Activated CD8-positive, alpha-beta memory T cell treated with anti-CD3 and anti-CD28 coated beads, Interleukin-2, amount 50 U/mL, for 48 hours (primary cell): ENCODE measurements at places on chromosomes 16 and 17.

GRCh38 chr17:28145348-28145747 lies 102.9 kb downstream of the NLK start:
- no peak for DNase-seq

DNA sequence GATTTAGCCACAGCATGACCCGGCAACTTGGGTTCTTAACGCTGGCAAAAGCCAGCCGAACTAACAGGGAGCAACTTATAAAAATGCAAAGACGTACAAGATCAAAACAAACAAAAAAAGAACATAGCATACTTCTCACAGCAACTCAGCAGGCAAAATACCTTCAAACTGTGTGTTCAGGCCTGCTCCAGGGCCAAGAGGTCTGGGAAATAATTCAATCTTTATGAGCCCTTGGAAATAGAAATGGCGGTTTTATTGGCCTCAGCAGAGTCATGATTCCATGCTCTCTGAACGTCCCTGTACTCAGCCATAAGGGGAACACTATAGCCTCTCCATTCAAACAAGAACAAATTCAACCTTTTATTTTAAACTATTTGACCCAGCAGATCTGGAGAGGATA lies 101.3 kb upstream of the C17orf78 start:
- no peak for DNase-seq

- peak; percentile 81 for DNase-seq
These were observed 2.2 kb upstream of the LIMD2 start for GRCh38 chr17:63701868-63702720.

DNA sequence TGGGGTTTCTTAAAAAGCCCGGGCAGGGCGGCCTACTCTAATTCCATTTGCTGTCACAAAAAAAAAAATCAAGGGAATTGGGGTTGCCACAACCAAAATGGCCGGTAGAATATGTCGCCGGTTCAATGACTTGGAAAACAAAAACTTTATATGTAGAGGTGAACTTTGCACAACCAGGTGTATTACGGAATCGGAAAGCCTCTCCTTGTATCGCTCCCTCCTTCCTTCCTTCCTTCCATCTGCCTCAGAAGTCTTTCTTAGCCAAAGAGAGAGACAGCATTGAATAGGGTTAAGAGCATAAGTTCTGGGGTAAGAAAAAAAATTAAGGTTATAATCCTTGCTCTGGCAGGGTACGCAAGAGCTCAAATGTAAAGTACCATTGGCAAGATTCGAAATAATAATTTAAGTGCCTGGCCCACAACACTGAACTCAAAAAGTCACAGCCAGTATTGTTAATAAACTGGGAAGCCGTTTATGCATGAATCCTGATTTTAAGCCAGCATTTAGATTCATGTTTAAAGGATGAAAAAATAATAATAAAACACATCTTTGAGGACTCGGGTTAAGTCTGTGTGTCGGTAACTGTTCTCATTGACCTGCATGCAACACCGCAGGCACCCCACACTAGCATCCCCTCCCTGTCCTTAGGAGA lies 522 bp upstream of the GLG1 start:
- DNase-seq: no peak

- DNase-seq: no peak
These were observed 27.9 kb downstream of the MGRN1 start for GRCh38 chr16:4652561-4652960.

DNA sequence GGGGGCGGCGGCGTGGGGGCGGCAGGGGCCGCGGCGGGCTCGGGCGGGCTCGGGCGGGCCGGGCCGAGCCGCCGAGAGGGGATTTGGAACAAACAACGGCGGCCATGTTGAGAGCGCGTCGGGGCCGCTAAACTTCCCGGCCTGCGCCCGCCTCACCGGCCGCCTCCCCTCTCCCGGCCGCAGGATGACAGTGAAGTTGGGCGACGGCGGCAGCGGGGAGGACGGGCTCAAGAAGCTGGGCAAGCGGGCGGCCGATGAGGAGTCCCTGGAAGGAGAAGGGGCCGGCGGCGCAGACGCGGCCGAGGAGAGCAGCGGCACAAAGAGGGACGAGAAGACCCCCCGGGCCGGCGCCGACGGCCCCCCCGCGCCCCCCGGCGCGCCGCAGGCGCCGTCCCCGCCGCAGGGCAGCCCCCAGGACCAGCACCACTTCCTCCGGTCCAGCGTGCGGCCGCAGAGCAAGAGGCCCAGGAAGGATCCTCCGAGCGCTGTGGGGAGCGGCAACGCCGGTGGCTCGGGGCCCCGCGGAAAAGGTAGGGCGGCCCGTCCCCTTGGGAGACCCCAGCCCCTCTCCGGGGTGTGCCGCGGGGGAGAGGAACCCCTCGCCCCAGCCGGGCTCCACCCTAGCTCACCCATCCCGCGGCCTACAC lies 2.4 kb downstream of the CRAMP1 start:
- peak; percentile 63 for DNase-seq

DNA sequence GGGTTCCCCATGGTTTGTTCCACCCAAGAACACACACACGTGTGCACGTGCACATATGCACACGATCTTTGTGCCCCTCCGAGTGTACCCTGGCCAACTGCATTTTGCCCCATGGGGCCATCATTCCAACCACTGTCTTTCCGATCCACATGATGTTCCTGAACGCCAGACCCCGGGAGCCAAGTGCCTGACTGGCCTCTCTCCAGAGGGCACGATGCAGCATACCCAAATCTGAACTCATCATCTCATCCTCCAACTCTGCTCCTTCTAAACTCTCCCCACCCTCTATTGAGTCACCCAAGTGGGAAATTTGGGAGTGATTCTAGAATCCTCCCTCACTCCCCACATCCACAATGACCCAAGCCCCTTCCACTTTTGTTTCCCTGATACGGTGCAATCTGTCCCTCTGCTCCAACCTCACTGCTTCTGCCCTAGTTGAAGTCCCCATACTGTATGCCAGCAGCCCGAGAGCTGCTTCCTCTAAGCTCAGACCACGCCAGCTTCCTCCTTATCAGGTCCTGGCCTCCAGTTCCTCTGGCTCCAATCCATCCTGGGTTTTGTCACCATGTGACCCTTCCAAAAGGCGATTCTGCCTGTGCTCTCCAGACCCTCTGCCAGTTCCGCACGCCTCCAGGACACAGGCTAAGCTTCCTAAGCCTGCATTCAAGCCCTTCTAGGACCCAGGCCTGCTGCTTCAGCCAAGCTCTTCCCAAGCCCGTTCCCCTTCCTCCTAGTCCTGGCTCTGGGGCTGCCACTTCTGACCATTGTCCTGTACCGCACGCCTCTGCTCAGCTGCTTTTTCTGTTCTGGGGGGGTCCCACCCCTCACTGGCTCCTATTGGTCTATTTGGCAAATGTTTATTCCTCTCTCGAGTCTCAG lies 10.1 kb upstream of the TMEM208 start:
- DNase-seq: no peak

DNA sequence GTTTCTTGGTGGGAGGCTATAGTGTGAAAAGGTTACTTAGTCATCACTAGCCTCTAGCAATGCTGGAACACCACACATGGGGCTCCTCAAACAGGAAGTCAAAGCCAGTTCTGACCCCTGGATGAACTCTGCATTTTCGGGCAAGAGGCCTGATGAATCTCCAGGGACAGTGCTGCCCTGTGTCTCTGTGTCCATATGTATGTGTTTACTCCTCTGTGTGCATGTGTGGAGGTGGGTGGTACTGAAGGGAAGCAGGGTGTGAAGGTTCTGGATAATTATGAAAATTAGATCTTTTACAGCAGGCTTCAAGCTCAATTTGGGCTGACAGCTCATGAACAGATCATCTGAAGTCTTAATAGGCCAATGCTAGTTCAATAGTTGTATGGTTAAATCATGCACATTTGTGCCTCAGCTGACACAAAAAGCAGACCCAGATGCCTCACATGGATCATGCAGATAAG lies 133.6 kb downstream of the SNX11 start:
- peak; percentile 57 for DNase-seq

DNA sequence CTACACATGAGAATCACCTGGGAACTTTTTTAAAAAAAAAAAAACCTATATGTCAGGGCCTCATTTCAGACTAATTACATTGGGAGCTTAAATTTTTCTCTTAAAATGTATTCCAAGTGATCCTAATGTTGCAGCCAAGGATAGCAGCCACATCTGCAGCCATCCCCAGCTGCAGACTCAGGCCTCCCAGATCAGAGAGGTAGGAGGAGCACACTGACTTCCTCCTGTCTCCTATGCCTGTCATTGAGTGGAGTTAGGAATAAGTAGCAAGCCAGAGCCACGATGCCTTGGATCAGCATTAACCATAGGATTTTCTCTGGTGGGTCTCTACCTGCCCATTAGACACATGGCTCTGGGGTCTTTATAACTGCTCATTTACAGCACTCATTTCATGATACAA lies 463.5 kb downstream of the HS3ST4 start:
- DNase-seq: no peak

DNA sequence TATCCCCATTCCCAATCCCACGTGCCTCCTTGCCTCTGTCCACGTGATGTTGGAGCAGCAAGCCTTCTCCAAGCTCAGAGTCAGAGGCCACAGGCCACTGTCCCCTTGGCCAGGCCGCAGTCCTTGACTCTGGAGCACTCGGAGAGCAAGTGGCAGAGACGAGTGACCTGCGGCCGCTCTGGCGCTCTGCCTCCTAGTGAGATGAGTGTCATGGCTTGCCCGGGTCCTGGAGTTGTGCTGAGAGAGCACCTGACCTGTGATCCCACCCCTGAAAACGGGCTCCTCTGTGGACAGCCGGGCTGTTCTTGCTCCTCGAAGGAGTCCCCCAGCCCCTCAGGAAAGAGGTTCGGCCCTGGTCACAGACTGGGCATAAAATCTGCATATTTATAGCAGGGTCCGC lies 10.0 kb upstream of the FASN start:
- no peak for DNase-seq
